ENCODE measurements at places on chromosomes 1 and 21. TPM values are rescaled to one million over a fixed set of nuclear protein-coding genes. Genes with fewer than 3 reads are reported as not detected.

The HIVEP3 gene
- total RNA-seq = 5.2 TPM

The GBP6 gene
- total RNA-seq = not detected

The KRTAP10-3 gene
- total RNA-seq = not detected

The DIP2A gene
- total RNA-seq = 61.5 TPM

The ZBTB17 gene
- 55.5 TPM for total RNA-seq

Measured in aorta (tissue), 5 donors.